ENCODE measurements at places on chromosomes 7 and 10.

DNA sequence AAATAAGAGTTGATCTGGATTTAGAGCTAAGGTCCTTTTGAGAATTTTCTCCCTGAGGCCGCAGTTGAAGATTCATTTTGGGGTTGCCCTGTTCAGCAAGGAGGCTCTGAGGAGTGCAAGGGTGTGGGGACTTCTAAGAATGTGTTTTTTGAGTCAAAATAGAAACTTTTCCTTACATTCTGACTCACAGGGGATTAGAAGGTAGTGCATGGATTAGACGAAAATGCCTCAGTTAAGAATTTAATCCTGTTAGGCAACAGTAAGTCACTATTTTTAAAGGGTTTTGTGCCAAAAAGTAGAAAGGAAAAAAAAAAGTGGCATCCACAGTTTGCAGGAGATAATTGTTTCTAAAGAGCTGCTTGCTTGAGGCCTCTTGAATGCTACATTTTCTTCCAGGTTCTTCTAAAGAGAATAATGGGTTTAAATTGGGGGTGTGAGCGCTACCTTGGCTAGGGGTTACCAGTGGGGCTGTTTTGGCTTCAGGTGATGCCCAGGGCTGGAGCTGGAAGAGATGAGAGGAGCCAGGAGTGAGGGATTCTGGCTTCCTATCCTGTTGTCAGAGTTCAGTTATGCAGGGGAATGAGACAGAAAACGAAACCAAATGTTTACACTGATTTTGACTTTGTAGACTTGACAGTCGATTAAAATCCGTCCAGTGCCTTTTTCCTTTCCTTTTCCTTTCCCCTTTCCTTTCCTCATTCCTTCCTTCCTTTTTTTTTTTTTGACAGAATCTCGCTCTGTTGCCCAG is 52.9 kb downstream of the BAMBI start:
- DNase-seq = no peak

GRCh38 chr7:7695111-7695817 is 23.1 kb downstream of the RPA3 start:
- no peak for DNase-seq

DNA sequence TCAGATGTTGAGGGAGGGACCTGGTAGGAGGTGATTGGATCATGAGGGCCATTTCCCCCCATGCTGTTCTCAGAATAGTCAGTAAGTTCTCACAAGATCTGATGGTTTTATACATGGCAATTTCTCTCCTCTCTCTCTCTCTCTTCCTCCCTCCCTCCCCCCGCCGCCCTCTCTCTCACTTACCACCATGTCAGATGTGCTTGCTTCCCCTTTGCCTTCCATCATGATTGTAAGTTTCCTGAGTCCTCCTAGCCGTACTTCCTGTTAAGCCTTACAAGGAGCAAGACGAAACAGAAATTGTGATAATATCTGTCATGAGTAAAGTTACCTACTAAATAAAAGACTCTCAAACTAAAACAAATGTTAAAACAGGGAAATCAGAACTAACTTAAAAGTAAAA is 19.9 kb upstream of the GPR141 start:
- no peak for DNase-seq

DNA sequence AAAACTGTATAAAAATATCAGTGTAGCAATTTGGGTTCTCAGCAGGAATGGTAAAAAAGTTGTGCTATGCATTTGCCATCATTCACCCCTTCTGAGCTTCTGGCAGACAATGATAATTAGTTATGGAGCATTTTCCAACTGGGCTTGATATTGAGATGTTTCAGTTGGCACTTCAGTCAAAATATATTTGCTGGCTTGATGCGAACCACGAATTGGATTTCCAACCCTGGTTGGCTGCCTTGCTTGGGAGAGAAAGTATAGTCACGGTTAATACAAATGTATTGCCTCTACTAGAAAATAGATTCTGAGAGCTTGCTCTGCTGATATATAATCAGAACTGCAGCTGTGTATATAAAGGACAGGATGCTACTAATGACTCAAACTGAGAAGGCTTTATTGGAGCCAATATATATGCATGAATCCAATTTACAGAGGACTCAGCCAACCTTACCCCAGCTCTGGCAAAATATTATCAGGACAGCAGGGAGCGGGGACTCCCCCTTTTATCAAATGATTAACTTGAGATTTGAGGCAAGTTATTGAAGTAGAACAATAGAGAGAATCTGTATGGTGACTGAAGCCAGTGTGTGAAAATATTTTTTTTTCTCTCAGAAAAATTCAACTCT is 219.8 kb upstream of the SMIM30 start:
- no peak for DNase-seq

DNA sequence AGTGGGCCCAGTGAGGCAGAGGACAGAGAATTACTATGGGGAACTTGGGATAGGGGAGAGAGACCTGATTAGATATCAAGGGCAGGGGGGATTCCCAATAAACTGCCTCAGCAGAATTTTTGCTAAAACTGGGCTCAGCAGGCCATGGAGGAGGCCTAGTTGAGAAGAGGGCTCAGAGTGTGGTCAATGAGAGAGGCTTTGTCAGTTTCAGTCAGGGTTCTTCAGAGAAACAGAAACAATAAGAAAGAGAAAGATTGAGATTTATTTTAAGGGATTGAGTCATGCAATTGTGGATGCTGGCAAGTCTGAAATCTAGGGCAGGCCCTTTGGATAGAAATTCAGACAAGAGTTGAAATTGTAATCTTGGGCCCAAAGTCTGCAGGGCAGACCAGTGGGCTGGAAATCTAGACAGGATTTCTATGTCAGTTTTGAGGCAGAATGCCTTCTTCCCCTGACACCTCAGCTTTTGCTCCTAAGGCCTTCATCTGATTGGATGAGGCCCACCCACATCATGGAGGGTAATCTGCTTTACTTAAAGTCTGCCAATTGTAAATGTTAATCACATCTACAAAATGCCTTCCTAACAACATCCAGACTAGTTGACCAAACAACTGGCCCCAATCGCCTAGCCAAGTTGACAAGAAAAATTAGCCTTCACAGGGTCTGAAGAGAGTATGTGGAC is 33.5 kb upstream of the CCSER2 start:
- DNase-seq = no peak

GRCh38 chr7:66953044-66953427 is 32.0 kb downstream of the TMEM248 start:
- no peak for DNase-seq

All from Calu3 (cell line).